ENCODE measurements at places on chromosomes 6 and 20.

GRCh38 chr6:136920216-136920615 lies 1.9 kb upstream of the SLC35D3 start:
- DNase-seq = no peak

DNA sequence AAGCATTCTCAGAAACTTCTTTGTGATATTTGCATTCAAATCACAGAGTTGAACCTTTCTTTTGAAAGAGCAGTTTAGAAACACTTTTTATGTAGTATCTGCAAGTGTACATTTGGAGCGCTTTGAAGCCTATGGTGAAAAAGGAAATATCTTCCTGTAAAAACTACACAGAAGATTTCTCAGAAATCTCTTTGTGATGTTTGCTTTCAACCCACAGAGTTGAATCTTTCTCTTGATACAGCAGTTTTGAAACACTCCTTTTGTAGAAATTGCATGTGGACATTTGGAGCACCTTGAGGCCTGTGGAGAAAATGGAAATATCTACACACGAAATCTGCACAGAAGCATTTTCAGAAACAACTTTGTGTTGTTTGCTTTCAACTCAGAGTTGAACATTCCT lies 612.3 kb upstream of the ZNF337 start:
- no peak for DNase-seq

DNA sequence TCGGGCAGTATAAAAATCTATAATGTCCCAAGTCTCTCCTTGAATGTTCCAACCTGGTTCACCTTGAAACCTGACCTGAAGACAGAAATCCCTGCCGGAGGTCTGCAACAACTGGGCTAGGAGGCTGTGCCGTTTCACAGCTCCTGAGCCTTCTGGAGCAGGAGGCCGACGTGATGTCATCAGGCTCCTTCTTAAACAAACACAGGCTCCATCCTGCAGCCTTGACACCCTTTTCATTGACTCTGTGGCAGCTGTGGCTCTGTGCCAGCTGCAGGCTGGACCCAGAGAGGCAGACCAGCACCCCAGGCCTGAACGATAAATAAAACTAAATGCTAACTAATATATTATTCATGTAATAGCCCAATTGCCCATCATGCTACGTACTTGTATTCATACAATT lies 483.9 kb downstream of the CD83 start:
- DNase-seq = no peak

GRCh38 chr20:57660181-57660921 lies 40.1 kb upstream of the ZBP1 start:
- no peak for DNase-seq

- no peak for DNase-seq
Observed at GRCh38 chr6:101779051-101779844, 385.7 kb downstream of the GRIK2 start.

- no peak for DNase-seq
Observed at GRCh38 chr20:2326046-2326445, 30.2 kb downstream of the TGM3 start.

GRCh38 chr6:37556881-37557644 lies 57.4 kb upstream of the CCDC167 start:
- no peak for DNase-seq

GRCh38 chr6:36904114-36904513 lies 18.4 kb downstream of the C6orf89 start:
- DNase-seq = no peak

GRCh38 chr6:46367354-46368168 lies 123.7 kb downstream of the RCAN2 start:
- no peak for DNase-seq

DNA sequence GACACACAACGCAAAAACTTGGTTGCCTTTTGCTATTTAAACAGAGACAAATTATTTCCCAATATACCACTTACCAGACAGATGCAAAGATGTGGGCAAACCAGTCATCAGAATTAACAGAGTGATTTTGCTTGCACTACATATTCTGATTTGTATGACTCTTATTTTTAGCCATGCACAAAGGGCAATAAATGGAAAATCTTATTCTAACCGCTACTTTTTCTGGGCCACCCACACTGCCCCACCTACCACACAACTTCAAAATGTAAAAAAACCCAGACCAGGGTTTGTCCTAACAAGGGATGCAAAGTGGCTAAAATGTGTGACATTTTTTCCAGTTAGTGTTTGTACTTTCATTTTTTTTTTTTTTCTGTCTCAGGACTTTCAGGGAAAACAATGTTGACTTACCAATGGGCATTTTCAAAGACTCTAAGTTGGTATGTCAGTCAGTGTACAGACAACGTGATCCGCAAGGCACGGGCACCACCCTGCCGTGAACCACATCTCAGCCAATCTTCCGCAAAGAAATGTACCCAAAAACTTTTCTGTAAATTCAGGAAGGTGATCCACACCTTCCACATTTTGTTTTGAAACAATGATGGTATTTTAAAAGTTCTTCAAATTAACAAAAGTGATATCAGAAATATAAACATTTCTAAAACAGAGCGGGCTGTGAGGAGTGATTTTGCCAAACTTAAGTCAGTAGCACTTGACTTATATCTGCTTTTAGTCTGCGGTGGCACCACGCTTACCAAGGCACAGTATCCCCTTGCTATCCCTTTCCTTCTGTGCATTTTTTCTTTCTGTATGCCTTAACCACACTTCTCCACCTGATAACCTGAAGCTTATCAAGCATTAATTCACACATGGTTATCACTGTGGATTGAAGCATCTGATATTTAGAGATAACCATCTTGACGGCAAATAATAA lies 185.6 kb downstream of the GJA10 start:
- no peak for DNase-seq

DNA sequence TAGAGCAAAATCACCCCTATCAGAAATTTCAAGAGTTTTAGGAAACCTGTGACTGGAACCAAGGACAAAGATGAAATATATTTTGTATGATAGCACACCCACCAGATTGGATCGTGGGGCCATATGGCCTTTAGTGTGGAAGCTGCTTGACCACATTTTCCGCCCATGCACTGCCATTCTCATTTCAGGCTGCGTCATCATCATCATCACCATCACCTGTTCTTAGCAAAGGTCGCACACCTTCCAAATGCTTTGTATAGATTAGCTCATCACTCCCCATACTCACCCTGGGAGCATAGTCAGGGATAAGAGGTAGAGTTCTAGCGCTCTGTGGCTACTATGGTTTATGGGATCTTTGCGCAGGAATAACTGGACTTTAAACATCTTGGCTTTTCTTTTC lies 185.7 kb downstream of the MTHFD1L start:
- DNase-seq = no peak

DNA sequence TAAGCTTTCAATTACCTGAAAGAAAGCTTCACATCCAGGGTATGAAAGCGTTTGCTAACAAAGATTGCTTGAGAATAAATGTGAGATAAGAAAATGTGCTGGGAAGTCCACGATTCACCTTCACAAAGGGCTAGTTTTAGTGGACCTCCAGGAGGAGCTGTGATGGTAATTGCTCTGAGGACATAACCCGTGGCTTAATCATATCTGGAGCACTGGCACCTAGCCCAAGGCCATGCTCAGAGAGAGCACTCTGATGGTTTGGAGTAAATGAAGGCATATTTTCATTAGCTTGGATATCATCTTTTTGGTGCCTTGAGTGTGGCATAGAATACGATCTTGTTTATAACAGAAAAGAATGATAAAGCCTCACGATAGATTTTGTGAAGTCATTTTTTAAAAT lies 46.9 kb upstream of the BACH2 start:
- DNase-seq = no peak
